ENCODE measurements at places on chromosomes 6 and 20.

- no peak for DNase-seq
Observed at GRCh38 chr20:47118641-47119040, 224.0 kb downstream of the EYA2 start.

DNA sequence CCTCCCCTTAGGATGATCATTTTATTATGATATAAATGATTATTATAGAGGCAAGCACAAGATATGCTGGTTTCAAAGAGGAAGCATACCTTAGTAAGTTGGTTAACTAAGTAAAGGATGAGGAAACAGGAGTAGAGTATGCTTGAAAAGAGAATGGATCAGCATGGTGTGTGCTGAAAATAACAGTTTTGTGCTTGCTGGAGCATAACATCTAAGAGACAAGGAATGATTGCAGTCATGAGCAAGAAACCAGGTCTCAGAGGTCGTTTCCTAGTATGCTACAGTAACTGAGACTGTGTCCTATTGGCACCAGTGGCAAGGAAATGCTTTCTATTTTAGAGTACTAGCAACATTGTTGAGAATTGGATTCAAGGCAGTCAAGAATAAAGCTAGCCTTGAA lies 34.1 kb downstream of the CDC40 start:
- DNase-seq, result no peak

DNA sequence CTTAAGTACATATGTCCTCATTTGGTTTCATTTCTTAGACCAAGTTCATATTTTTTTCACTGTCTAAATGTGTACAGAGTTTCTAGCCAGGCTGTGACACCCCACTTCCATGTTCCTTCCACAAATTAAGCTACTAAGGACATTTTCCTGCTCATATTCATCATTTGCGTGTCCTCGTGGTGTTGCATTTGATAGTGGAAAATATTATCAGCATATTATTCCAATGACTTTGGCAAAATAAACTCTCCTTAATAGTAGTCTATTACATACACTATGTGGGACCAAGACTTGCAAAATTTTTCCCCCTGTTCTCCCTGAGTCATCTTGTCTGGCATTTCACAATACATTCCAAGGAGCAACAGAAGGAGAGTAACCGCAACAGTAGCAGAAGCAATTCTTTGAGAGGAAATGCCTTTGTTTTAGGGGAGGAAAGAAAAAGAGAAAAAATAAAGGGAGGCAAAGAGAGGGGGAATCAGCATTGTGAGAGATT lies 599.2 kb downstream of the COL12A1 start:
- DNase-seq, result no peak

- DNase-seq, result peak; percentile 43
Observed at GRCh38 chr6:2764610-2765165, 505 bp upstream of the WRNIP1 start.

DNA sequence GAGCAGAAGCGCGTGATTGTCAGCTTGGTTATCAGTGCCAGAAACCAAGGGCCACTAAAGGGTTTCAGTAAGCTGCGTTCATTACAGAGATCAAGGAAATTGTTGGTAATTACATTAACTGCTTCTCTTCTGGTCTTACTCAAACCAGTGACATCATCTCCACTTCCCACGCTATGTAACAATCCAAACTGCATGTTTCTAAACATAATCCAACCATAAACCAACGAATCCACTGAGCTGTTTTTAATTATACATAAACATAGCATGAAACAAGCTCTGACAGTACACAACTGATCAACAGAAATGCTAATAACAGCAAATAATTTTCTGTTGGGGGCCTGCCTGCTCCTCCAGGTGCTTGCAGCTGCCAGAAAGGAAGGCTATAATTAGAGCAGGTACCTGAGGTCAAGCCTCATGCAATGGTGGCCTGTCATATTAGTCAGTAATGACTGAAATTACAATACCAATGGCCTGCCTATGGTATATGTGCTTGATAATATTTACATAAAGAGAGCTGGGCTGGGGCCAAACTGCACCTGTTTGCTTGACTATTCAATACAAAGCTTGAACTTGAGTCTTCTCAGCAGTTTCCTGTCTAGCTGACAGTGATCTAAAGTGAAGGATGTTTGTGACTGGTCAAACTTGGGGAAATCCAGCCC lies 40.1 kb downstream of the ILRUN start:
- DNase-seq, result no peak

- DNase-seq, result no peak
Observed at GRCh38 chr20:1396702-1397101, 3.8 kb upstream of the FKBP1A start.

GRCh38 chr6:14619419-14619781 lies 501.8 kb downstream of the CD83 start:
- DNase-seq, result no peak

DNA sequence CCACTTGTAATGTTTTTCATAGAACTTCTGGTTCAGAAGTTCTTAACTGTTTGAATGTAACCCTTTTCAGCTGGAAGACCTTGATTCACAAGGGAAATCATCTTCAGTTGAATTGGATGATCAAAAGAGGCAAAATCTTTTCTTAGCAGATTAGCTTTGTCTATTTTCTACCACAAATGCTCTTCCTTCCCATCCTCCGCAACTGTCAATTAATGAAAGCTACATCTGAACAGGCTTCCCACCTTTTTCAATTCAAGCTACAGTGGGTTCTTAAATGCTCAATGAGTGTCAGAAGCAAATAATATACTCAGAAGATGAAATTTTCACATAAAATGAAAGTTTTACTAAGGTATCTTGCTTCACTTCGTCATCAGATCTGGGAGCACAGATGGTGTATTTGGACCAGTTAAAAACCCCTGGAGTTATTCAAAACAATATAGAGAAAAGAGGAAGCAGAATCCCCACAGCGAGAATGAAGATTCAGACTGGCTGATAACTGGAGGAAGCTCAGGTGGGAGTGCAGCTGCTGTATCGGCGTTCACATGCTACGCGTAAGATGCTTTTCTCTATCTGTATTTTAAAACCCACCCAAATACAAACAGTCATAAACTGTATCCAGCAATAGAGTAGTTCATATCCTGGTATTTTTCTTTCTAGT lies 19.4 kb downstream of the QRSL1 start:
- DNase-seq, result no peak

- no peak for DNase-seq
Observed at GRCh38 chr20:19786311-19786710, 28.3 kb downstream of the RIN2 start.

- DNase-seq, result no peak
Observed at GRCh38 chr6:169188051-169188470, 65.6 kb downstream of the THBS2 start.

DNA sequence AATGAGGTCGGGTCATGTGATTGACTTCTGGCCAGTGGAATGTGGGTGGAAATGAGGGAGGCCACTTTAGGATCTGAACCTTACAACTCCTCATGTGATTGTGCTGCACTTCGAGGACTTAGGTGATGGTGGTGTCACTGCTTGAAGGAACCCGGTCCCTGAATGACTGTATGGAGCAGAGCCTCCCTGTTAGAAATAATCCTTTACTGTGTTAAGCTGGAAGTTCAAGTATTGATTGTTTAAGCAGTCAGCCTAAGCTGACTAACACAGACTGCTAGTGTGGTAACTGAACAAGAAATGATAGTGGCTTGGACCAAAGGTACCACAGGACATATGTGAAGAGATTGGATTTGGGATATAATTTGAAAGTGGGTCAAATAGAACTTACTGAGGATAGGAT lies 138.0 kb downstream of the OPN5 start:
- DNase-seq, result no peak

DNA sequence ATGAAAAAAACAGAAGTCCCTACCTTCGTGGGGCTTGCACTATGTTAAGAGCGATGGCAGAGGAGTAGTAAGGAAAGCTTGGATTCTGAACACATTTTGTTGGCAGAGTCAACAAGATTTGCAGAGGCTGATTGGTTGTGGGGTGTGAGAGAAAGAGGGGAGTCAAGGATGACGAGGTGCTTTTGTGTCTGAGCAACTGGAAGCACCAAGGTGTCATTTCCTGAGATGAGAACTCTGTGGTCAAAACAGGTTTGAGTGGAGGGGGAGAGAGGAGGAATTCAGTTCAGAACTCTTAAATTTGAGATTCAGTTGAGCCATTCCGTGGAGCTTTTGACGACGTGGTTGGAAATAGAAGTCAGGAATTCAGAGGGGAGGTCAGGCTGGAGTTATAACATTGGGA lies 3.5 kb downstream of the OCSTAMP start:
- no peak for DNase-seq

GRCh38 chr6:138162111-138162954 lies 594 bp downstream of the ARFGEF3 start:
- DNase-seq, result no peak

- DNase-seq, result no peak
Observed at GRCh38 chr6:2529211-2529719, 221.5 kb downstream of the MYLK4 start.

DNA sequence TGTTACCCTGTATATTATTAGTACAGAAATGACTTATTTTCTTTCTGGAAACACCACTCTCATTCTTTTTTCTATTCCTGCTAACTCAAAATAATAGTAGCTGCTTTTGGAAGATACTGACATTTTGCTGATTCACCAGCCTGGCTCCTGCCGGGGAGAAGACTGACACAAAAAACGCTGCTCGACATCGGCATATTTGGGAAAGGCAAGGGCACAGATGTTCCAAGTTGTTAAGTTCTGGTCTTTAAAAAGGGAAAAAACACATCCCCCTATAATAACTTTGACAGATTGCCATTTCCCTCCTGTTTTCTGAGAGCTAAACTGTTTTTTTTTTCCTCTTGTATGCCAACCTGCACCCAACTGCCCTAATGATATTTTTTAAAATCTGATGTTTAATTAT lies 55.4 kb downstream of the CTNNBL1 start:
- no peak for DNase-seq

- DNase-seq, result no peak
Observed at GRCh38 chr6:46821458-46821881, 28.3 kb downstream of the MEP1A start.

GRCh38 chr6:13012977-13013680 lies 296.6 kb downstream of the PHACTR1 start:
- DNase-seq, result no peak

DNA sequence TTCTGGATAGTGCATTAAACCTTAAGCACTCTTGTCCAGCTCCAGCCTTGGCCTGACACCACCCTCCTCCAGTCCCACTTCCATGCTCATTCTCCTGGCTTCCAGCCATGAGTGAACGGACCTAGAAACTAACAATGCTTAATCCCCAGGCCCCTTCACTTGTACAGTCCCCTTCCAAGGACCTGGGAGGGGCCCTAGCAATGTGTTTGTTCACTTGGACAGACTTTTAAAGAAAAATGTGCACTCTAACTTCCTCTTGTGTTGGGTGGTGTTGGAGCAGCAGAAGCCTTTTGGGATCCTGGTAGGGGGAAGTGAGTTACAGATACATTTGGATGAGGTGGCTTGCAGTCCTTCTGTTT lies 48.9 kb upstream of the CCN6 start:
- DNase-seq, result no peak

DNA sequence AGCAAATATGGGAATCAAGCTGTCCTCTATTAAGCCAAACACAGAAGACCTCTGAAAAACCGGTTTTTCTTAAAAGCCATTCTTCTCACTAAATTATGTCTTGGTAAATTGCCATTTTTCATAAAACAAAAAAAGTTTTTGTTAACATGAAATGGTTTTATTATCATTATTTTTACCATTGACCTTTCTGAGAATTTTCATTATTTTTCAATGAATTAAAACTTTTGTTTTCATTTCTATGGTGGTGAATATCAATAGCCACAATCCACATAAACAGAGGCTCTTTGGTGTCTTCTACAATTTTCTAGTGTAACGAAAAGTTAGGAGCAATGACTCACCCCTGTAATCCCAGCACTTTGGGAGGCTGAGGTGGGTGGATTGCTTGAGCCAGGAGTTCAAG lies 2.1 kb downstream of the SF3B5 start:
- DNase-seq, result no peak

- no peak for DNase-seq
Observed at GRCh38 chr20:37261714-37262113, at the start of gene GHRH. Gene GHRH (minus strand): TSS chr20:37261814. CDS start chr20:37256889, 4,925 bp downstream.

GRCh38 chr6:128336436-128337095 lies 183.8 kb downstream of the PTPRK start:
- no peak for DNase-seq

- DNase-seq, result no peak
Observed at GRCh38 chr6:15602154-15602553, 60.7 kb downstream of the DTNBP1 start.

GRCh38 chr6:113674075-113674474 lies 183.1 kb upstream of the MARCKS start:
- no peak for DNase-seq

- no peak for DNase-seq
Observed at GRCh38 chr6:93416571-93417420, 2.6 kb downstream of the EPHA7 start.

GRCh38 chr20:35476288-35476687 lies 20.9 kb downstream of the CEP250 start:
- no peak for DNase-seq

GRCh38 chr6:153140299-153140698 lies 9.2 kb upstream of the RGS17 start:
- no peak for DNase-seq

DNA sequence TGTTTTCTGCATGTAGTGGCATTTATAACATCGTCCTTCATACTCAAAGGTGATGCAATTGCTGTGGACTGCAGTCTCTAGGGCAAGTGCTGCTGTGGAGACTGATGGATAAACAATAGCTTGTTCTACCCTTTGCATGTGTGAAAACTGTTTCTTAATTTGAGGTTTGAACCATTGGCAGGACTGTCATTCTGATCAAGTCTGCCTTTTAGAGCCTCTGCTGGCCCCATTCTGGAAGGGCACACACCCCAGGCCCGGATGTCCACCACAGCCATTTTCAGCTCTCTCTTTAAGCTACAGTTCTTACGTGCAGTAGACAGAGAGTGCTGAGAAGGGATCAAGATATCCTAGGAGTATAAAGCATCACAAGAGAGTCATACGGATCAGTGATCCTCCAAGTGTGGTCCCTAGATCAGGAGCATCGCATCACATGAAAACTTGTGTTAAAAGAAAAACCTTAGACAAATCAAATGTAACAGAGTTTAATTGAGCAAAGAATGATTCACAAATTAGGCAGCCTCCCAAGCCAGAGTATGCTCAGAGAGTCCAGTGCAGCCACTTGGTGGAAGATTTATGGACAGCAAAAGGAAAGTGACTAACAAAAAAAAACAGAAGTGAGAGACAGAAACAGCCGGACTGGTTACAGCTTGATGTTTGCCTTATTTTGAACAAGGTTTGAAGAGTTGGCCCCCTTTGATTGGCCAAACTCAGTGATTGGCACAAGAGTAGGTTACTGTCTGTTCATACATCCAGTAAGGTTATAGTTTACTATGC lies 52.0 kb downstream of the FRK start:
- DNase-seq, result no peak

GRCh38 chr20:58864346-58864745 lies 11.8 kb downstream of the GNAS start:
- no peak for DNase-seq

- no peak for DNase-seq
Observed at GRCh38 chr6:3438190-3439167, 18.4 kb downstream of the SLC22A23 start.

DNA sequence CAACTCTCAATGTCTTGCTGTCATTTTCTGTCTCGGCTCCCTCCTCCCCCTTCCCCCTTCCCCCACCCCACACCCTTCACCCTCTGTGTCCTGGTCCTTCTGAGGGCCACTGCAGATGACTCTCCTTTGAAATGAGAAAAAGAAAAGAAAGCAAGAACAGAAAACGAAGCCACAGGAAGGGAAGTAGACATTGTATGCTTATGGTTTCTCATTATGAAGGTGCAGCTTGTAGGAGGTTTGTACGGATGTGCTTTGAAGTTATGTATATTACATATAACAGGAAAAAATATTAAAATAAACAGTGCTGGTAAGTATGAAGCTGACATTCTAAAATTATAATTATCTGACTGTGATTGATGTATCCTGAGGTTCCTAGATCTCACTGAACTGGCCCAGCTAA lies 6.3 kb upstream of the AAR2 start:
- no peak for DNase-seq

- DNase-seq, result no peak
Observed at GRCh38 chr6:147624946-147625515, 116.5 kb downstream of the SAMD5 start.

Data from stimulated activated CD4-positive, alpha-beta T cell treated with anti-CD3 and anti-CD28 coated beads, Interleukin-1b, Interleukin-23, amount 100 ng/mL, for 4 hours (primary cell).